ENCODE measurements at places on chromosomes 4 and X. TPM values are rescaled to one million over a fixed set of nuclear protein-coding genes. Genes with fewer than 3 reads are reported as not detected.

DNA sequence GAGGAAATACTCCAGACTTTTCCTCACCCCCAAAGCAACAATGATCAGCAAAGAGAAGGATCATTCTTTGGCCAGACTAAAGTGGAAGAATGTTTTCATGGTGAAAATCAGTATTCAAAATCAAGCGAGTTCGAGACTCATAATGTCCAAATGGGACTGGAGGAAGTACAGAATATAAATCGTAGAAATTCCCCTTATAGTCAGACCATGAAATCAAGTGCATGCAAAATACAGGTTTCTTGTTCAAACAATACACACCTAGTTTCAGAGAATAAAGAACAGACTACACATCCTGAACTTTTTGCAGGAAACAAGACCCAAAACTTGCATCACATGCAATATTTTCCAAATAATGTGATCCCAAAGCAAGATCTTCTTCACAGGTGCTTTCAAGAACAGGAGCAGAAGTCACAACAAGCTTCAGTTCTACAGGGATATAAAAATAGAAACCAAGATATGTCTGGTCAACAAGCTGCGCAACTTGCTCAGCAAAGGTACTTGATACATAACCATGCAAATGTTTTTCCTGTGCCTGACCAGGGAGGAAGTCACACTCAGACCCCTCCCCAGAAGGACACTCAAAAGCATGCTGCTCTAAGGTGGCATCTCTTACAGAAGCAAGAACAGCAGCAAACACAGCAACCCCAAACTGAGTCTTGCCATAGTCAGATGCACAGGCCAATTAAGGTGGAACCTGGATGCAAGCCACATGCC, 89.7 kb downstream of the TET2 start:
- DNase-seq, result no peak

GRCh38 chrX:38975368-38975942, 174.2 kb downstream of the MID1IP1 start:
- no peak for DNase-seq

- no peak for DNase-seq
These were observed 160.3 kb downstream of the OR13H1 start for GRCh38 chrX:131704136-131704695.

GRCh38 chrX:22666441-22666840, 333.3 kb upstream of the DDX53 start:
- no peak for DNase-seq

GRCh38 chr4:154009788-154010187, 220.9 kb upstream of the SFRP2 start:
- DNase-seq, result no peak

GRCh38 chr4:158816955-158817354, 48.1 kb downstream of the FNIP2 start:
- no peak for DNase-seq

DNA sequence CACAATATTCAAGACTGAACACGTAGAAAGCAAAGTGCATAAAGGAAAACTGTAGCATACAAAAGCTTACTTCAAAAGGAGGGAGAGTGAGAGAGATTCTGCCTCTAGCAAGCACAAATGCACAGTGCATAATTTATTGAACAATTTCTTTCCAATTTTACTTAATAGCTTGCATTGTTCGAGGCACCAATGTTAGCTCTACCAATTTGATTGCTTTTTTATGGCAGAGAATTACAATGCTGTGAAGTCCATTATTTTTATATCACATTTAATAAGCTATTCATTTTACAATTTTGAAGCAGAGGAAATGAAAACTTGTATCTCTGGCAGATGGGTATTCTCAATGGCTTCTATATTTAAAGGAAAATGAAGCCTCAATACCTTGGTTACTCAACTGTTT, 331.7 kb downstream of the GPM6A start:
- DNase-seq, result no peak

DNA sequence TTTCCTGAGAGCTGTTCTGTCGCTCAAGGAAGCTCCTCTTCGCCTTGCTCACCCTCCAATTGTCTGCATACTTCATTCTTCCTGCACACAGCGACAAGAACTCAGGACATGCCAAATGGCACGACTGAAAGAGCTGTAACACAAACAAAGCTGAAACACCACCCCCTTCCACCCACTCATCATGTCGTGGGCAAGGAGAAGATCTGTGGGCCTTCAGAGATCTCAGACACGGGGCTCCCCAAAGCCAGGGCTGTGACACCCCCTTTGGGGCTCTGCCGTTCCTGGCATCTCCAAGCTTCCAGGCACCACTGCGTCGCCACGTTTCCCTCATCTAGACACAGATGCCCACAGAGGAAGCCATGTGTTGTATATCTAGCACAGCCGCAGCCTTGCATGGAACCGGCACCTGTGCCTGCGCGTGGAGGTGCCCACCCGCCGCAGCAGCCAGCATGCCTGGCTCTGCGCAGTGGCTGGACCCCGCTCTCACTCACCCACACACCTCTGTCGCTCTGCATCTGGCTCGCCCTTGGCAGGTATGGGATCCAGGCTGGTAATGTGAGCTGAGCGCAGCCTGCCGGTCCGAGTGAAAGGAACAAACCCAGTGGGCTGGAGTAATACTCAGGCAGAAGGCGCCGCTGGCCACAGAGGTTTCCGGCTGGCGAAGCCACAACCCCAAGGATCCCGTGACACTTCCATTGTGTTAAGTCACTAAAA, 676.4 kb upstream of the INTU start:
- DNase-seq, result no peak

DNA sequence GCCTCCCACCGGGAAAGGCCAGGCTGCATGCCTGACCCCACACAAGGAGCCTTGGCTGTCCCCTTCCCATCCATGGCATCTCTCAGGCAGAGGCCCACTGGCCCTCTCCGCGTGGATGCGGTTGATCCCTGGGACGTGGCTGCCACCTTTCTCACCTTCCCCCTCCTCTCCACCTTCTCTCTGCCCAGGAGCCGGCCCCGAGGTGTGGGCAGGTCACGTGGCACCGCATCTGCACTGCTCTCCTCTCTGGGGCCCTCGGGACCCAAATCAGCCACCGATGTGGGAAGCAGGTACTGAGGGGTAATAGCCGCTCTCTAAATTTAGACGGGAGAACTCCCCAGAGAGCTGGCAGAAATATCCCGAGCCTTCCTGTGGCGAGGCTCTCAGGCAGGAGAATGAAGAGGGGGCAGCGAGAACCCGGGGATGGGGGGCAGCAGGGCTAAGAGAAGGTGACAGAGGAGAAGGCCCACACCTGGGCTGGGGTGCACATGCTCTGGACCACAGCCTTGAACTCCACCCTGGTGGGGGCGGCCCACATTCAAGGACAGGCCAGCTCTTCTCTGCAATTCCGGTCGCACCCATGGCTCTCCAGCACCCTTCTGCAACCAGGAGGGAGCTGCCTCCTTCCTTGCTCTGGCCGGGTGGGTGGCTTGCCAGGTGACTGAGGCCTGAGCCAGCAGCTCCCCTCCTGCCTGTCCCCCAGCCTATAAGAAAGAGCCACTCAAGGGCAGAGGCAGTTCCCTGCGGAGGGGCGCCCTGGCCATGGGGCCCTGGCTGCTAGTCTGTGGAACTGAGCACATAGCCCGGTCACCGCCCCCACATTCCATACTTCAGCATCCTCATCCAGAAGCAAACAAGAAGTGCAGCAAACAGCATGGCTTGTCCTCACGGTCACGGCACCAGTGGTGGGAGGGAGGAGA, 9.6 kb upstream of the DUSP9 start:
- DNase-seq, result no peak

DNA sequence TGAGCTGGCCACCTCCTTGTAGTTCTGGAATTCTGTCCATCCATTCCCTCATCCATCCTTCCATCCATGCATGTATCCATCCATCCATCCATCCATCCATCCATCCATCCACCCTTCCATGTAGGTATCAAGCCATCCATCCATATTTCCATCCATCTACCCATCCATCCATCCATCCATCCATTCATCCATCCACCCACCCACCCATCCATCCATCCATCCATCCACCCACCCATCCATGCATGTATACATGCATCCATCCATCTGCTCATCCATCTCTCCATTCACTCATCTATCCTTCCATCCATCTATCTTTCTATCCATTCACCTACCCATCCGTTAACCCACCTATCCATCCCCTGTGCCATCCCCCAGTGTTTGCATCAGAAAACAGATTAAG, 153.6 kb upstream of the STX18 start:
- DNase-seq, result no peak

DNA sequence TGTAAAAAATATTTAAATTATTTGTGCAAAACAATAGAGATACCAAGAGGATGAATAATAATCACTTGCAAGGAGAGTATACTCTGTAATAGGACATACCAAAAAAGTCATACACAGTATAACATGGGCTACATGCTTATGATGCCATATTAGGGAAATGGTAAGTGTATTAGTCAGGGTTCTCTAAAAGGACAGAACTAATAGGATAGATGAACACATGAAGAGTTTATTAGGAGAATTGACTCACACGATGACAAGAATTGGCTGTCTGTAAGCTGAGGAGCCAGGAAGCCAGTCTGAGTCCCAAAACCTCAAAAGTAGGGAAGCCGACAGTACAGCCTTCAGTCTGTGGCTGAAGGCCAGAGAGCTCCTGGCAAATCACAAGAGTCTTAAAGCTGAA, 151.2 kb downstream of the DTHD1 start:
- DNase-seq, result no peak

GRCh38 chrX:12814420-12814819, 23.2 kb downstream of the PRPS2 start:
- no peak for DNase-seq

DNA sequence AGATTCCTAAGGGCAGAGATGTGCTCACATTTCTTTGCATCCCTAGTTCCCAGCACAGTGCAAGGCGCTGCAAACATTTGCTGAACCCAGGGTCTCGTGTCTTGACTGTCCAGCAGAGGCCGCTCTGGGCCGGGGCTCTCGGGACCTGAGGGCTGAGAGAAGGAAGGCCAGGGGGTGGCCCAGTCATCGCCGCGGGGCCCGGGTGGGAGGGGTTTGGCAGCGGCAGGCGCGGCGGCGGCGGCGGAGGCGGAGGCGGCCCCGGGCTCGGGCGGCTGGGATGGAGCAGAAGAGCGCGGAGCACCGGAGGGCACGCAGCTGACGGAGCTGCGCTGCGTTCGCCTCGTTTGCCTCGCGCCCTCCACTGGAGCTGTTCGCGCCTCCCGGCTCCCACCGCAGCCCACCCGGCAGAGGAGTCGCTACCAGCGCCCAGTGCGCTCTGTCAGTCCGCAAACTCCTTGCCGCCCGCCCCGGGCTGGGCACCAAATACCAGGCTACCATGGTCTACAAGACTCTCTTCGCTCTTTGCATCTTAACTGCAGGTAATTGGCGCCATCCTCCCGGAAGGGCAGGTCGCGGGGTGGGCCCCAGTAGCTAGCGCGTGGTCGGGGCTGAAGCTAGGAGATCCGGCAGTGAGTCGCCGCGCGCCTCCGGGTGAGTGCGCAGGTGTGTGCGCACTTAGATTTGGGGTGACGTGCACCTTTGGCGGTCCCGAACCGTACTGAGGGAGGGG, at the start of gene PARM1:
PARM1 (plus strand) TSS at position 285 of the 730 bp plus-strand sequence; CDS start at position 497, 212 bp downstream.
- DNase-seq, result peak; percentile 97

DNA sequence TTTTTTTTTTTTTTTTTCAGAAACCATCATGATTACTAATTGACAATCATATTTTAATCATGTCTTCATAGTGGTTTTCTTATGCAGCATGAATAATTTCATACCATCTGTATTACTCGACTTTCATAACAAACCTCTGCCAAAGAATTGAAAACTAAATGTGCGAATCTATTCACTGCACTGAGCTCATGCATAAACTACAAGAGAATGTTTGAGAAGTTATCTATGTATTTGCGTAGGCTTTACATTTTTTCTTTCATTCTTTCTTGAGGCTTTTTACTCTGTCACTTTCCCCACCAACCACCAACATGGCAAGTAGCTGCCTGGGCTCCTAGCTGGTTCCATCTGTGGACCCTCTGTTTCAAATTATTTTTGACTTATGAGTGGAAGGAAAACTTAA, 1761.0 kb downstream of the STIM2 start:
- DNase-seq, result no peak

DNA sequence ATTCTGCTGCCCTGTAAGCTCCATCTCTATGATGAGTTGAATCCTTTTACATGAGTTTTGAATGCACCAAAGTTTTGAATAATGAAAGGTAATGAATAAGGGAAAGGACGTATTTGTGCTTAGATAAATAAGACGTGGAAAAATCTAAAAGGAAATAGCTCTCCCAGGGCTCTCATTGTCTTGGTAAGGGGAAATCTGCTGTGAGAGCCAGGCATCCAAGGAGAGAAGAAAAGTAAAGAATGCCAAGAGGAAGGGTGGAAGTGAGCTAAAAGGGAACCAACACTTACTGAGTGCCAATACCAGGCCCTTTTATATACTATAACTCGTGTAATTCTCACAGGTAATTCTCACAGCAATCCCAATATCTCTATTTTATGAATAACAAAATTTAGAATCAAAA, 62.6 kb upstream of the KLHL13 start:
- no peak for DNase-seq

GRCh38 chr4:54719378-54719777, 61.6 kb downstream of the KIT start:
- DNase-seq, result no peak

- DNase-seq, result no peak
These were observed 979.1 kb downstream of the TECRL start for GRCh38 chr4:63430105-63430504.

GRCh38 chr4:6942238-6942800, 32.7 kb downstream of the TBC1D14 start:
- DNase-seq, result peak; percentile 59

The CXorf66 gene
- not detected for total RNA-seq

The HTR2C gene
- not detected for total RNA-seq

The FRMPD4 gene
- 0.06 TPM for total RNA-seq

The PRRG1 gene
- 11.6 TPM for total RNA-seq

The CYBB gene
- 30.0 TPM for total RNA-seq

The GABRG1 gene
- total RNA-seq, result not detected

The NLGN4X gene
- 0.93 TPM for total RNA-seq

The LGI2 gene
- 0.53 TPM for total RNA-seq

The ALAS2 gene
- not detected for total RNA-seq

The ZNF157 gene
- total RNA-seq, result not detected

The HSFX1 gene
- total RNA-seq, result 2.2 TPM
